Inflammatory macrophage (primary cell): ENCODE measurements at places on chromosomes 4 and X.
A peak's percentile ranks its signal among the peaks of the same experiment; 100 is the strongest.

- no peak for DNase-seq
Measured at GRCh38 chrX:12721042-12721441, 70.2 kb upstream of the PRPS2 start.

GRCh38 chr4:76301068-76301774, 5.3 kb upstream of the STBD1 start:
- peak; percentile 66 for DNase-seq

- DNase-seq: no peak
Measured at GRCh38 chr4:12409507-12410190, 981.0 kb upstream of the HS3ST1 start.

GRCh38 chrX:65488495-65488894, 46.1 kb downstream of the LAS1L start:
- DNase-seq: no peak

DNA sequence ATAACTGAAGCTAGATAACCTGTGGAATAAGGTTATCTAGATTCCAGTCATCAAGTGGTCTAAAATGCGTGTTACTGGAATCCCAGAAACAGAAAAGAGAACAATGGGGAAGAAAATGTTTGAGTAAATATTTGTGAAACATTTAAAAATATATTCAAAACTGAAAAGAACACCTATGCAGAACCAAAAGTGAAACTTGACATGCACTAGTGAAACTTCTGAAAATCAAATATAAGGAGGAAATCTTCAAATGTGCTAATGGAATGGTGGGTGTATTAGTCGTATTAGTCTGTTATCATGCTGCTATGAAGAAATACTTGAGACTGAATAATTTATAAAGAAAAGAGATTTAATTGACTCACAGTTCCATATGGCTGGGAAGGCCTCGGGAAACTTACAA, 512.4 kb upstream of the KLHL4 start:
- DNase-seq: no peak

GRCh38 chrX:75158054-75158453, 2.0 kb upstream of the ABCB7 start:
- DNase-seq: no peak

DNA sequence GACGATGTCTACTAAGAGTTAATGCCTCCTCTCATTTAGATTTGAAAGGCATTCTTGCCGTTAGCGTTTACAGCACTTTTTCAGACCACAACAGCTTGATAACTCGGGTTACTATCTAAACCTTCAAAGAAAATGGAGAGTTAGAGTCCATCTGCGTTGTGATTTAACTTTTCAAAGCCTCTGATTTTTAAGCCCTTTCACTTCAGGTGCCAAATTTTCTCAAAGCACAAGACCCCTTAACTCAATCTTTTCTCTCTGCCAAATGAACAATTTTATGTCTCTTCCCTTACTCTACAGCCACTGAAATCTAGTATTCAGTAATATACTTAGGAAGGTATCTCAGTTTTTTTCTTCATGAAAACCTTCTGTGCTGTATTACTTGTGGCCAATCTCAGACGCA, 310.5 kb downstream of the TENM3 start:
- no peak for DNase-seq

GRCh38 chrX:22922961-22923360, 76.8 kb upstream of the DDX53 start:
- DNase-seq: no peak

DNA sequence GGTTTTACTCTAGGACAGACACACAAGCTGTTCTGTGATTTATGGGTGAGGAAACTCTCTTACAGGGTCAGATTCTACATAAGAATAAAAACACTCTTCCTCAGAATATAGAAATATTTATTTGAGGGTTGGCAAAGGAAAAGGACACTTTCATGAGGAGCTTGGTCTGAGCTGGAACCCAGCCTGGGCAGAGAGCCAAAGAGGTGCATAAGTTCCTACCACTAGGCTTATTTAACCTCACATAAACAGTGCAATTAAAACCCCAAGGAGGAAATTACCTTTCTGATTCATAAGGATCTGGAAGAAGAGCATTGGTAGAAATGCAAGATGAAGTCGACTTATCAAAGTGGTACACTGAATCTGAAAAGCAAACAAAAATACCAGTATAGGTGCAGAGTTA, 32.9 kb downstream of the SETD7 start:
- DNase-seq: no peak

DNA sequence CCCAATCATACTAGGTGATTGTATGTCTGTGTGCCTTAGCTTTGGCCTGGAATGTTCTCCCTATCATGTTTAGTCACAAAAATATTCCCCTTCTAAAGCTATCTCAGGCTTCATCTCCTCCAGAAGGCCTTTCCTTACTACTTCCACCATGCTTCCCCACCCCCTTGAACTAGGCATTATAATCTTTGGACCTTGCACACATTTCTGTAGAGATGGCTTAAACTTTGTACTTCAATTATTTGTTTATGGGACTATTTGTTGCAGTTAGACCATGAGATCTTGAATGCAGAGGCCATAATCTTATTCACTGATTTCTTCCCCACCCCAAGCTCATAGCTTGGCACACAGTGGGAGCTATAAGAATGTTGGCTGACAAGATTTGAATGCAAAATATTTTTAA, 262.0 kb upstream of the EDA2R start:
- DNase-seq: no peak

DNA sequence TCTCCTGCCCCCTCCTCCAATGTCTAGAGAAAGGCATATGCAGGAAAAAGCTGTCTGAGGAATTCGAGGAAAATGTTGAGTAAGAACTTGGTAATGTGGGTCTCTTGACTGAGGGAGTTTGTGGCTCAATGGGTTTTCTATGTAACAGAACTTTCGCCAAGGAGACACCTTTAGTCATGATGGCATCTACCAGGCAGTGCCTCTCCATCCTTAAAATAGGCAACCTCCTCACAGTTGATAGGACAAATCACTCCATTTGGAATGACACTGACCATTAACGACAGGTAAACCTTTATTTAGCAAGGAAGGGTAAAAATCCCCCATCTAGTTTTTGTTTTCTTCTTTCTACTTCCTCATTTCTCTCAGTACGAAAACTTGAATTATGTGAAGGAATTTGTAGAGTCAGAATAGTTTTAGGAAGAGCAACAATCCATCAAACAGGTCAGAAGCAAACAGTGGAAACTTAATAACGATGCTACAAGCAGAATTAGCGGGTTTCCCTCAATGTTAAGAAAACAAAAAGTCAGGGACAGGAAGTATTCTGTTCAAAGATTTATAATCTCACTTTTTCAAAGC, 2.7 kb downstream of the GSX2 start:
- DNase-seq: no peak

- no peak for DNase-seq
Measured at GRCh38 chr4:47856713-47857112, 18.8 kb upstream of the CORIN start.
